Caudate nucleus (tissue), 63 donors: ENCODE measurements at places on chromosomes 11 and 22.
A peak's percentile ranks its signal among the peaks of the same experiment; 100 is the strongest.

DNA sequence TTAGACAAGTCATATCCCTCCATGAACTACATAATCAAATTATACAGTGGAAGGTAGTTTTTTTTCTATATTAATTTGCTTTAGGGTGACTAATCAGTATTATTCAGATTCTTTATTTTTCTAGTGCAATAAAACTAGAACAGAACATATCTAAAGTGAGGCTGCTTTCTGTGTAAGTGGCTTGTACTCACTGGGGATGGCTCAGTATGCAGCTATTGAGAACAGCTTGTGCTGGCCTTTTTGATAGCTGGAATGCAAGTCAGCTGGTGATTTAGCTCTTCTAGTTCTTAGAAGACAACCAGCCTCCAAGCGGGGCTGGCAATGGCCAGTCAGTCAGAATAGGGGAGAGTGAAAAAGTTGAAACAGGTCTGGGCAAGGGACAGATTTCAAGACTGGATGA lies 119.4 kb downstream of the BLID start:
- no peak for DNase-seq

DNA sequence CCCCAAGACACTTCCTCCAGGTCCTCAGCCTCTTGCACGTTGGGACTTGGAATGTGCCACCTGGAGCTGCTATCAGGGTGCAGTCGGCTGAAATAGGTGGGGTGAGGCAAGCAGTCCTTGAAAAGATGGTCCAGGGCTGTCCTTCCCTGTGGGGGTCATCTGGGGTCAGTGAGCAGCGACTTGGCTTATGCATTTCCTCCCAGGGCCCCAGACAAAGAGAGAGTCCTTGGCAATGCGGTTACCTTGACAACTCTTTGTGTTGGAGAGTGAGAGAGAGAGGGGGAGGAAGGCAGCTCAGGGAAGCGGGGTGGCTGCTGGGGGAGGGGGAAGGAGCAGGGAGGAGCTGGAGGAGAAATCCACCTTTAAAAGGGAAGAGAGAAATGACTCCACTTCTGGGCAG lies 93.8 kb downstream of the MIAT start:
- DNase-seq = peak; percentile 44

GRCh38 chr11:12914400-12914912 lies 94.7 kb upstream of the RASSF10 start:
- DNase-seq = peak; percentile 91

DNA sequence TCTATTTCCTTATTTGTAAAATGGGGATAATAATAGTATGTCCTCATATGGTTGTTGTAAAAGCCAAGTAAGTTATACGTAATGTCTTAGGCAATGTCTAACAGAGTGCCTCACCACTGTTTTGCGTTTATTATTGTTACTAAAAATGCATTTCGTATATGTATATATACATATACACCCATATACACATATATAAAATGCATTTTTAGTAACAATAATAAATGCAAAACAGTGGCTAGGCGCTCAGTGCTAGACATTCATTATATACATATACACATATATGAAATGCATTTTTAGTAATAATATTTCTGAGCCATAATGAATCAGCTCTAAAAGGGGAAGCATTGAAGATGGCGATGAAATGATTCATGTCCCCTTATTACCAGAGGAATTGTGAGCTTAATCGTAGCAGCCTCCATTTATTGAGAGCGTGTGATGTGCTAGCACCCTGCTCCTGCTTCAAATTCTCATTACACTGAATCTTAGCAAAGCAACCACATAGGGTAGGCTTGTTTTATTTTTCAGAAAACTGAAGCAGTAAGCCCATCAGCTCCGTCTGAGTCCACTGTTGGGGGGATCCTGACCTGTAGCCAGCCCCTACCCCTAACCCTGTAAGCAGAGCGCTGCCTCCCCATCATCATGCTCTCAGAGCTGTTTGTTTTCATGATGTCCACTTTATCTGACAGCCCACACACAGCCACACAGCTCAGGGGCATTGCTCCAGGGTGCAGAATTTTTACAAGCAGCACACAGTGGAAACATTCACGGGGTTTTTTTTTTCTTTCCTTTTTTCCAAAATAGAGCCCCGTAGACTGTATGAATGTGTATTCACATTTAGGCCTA lies 97.1 kb upstream of the NAV2 start:
- DNase-seq = no peak

DNA sequence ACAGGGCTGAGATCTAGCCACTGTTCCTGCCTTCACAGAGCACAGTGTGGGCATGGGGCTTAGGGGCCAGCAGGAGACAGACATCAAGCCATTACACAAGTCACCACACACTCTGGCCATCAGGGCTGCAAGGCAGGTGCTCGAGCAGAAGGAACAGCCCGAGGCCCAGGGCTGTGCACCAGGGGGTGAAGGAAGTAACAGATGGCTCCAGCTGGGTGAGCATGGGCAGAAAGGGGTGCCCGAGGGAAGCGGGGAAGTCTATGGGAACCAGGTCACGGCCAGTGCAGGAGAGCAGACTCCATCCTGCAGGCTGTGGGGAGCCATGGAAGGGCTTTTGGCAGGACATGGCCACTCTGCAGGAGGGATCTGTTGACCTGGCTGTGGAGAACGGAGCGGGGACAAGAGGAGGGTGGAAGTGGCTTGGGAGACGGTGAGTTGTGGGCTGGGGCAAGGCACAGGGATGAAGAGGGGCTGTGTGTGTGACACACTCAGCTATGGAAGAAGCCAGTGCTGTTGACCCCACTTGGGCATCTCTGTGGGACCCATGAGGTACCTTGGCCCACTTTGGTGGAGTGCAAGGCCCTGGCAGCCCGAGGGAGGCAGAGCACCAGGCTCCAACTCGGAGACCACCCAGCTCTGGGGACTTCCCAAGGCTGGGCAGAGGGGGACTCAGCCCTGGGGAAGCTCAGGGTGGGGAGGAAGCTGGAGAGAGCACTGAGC lies 3.6 kb downstream of the C11orf68 start:
- no peak for DNase-seq

- DNase-seq = peak; percentile 47
These were observed 630 bp downstream of the UBASH3B start for GRCh38 chr11:122656073-122656630.

DNA sequence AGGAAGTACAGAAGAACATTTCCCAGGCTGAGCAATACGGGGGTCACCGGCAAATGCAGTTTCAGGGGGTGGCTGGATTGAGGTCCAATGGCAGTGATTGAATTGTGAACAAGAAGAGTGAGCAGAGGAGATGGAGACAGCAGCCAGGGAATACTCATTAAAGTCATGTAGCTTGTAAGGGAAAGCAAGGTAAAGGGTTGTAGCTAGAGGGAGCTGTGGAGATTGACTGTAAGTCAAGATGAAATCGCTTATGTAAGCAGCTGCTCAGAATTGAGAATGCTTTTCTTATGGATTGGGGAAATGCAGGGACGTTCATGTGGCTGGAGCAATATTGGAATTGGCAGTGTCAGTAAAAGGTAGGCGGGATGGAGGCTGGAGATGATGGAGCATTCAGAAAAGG lies 111.4 kb upstream of the TBCEL start:
- peak; percentile 62 for DNase-seq

- no peak for DNase-seq
These were observed 2.6 kb downstream of the CASP4 start for GRCh38 chr11:104965735-104966134.

DNA sequence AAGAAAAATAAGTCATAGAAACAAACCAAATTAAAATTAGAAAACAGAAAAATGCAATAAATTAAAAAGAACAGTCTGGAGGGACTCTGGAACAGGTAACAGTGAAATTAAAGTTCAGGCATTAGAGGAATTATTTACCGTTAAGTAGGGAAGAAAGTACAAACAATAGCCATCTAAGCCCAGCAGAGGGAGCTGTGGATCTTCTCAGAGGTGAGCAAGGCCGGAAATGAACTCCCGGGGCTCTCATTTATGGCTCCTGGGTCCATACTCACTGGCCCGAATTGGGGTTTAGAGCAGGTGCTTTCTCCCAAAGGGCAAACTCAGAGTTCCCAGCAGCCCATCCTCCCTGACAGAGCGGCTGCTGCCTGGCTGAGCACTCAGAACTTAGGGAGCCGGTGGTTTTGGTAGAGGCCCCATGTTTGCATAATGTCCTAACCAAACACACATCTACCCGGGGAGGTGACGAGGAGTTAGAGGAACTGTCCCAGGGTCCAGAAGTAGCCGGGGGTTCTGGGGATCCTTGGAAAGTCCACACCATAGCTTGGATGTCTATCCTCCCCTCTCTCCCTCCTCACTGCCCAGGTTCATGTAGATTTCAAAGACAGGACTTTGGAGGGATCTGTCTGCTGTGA lies 87.8 kb upstream of the VPREB1 start:
- peak; percentile 26 for DNase-seq

- no peak for DNase-seq
These were observed 389.4 kb upstream of the CADM1 start for GRCh38 chr11:115893461-115894099.

GRCh38 chr11:3860375-3860774 lies 4.9 kb downstream of the STIM1 start:
- DNase-seq = no peak

DNA sequence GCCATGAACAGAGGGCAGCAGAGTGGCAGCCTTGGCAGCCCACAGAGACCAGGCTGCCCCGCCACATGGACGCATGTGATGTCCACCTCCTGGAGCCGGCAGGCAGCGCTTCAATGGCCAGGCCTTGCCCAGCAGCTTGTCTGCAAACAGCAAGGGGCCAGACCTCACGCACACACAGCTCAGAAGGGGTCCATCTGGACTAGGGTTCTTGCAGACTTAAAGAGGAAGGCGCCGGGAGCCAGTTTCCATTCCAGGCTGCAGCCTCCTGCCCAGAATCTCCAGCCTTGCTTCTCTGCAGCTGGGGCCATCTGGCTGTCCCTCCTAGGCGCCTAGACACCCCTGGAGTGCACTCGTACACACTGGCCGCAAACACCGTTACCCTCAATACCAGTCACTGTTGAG lies 91.9 kb upstream of the TMEM45B start:
- no peak for DNase-seq

DNA sequence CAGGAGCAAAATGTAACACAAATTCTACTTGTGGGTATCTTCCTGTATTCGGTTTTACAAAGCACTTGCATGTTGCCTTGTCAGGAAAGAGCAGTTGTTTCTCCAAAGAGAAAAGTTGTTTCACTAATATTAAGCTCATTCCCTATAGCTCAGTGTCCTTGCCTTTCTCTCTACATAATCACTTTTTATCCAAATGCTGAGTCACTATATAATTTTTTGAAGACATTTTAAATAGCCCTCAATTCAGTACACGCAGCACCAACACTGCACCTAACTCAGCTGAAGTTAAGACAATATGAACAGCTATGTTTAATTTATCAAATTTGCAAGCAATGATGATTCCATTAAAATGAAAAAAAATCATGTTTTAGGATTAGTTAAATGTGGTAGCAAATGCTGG lies 14.5 kb upstream of the MRTFA start:
- DNase-seq = no peak

DNA sequence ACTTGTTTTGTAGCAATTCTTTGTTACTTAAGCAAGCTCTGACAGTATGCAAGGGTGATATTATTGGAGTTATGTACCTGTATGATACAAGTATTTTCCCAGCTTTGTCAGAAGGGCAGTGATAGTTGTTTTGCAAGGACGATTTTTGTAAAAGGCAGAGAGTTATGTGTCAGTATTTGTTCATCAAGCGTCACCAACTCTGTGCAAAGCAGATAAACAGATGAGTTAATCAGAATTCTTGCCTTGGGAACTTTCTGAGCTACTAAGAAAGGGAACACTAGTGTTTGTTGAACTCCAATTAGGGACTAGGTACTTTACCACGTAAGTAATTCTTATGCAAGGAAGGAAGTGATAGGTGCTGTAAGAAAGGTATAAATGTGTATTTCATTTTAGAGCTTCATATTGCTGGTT lies 1.4 kb downstream of the USP47 start:
- DNase-seq = no peak

- no peak for DNase-seq
These were observed 3.4 kb downstream of the TIGD3 start for GRCh38 chr11:65357856-65358356.

GRCh38 chr11:67045314-67045713 lies 11.3 kb upstream of the RHOD start:
- DNase-seq = no peak

DNA sequence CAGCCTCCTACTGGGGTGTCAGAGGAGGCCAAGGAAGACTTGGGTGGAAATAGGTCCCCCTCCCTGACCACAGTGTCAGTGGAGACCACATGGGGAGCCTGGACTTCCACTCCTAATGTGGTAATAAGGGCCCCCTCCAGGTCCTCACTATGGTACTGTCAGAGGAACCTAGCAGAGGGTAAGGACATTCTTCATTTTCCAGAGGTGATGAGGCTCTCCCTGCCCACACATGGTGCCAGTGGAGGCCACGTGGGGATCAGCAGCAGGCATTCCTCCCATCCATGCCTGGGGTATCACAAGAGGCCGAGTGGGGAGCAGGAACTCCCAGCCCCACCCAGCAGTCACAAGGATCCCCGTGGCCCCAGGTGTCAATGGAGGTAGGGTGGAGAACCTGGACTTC lies 6.5 kb upstream of the CLDN5 start:
- DNase-seq = no peak

DNA sequence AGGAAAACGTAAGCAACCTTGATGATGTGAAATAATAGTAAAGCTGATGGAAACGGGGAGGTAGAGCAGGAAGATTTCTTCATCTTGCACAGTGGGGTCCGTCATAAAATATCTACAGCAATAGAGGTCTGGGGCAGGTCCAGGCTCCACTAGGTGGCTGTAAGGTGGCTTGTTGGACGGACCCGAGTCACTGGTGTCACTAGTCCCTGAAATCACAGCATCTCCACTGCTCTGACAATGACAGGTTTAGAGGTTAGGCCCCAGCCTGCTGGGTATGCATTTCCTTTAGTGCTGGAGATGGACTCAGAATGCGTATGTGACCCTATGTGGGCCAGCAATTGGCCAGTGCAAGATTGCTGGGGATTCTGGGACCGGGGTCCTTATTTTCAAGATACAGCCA lies 25.2 kb upstream of the CLDN5 start:
- no peak for DNase-seq
